Left lung (tissue), 14 donors: ENCODE measurements at places on chromosomes 2 and 18.

GRCh38 chr18:11884396-11885030 is 23.6 kb downstream of the MPPE1 start:
- no peak for DNase-seq

DNA sequence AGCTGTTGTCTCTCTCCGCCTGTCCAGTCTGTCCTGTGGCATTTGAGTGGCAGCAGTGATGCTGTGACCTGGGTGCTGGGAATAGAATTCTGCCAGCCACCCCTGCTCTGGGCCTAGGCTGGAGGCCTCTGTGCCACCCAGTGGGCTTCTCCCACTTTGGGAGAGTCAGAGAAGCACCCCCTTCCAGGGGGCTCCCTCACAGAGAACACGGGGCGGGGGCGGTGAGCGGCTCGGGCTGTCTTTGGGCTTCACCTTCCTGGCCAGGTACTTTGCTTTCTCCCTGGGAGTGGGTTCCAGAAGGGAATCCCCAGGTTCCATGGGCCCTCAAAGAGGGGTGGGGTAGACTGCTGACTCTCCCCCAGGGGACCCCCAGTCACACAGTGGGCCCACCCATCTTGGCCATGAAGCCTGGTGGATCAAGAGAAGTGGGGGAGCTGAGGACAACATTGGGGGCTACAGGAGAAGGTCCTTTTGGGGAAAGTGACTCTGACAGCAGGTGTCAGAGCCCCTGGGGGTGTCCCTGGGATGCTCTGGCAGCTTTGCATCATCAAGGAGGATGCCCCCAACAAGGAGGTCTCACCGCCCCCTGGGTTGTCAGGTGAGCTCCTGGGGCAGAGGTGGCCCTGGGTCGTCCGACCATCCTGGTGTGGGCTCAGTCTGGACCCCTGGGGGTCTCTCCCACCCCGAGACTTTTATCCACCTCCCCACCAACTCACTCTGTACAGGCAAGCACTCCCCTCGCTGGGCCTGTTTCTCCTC is 18.8 kb upstream of the BOK start:
- no peak for DNase-seq

- DNase-seq: no peak
Measured at GRCh38 chr2:189648846-189649509, 12.3 kb upstream of the ASNSD1 start.

- no peak for DNase-seq
Measured at GRCh38 chr18:23730857-23731256, 41.6 kb downstream of the LAMA3 start.

DNA sequence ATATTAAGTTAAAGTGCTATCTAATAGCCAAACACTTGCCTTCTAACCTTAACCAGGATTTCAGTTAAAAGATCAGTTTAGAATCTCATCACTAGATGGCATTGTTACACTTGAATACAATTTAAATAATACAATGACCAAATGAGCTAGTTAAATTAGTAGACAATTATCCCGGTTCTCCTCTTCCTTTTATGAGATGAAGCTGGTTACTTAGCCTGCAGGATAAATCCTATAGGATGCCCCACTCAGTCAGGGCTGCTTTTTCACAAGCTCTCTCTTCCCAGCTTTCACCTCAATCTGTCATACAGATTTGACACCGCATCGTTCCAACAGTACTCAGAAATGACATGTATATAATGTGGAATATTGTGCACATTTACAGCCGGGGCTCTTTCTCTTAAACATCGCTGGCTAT is 678.8 kb downstream of the KCNJ3 start:
- no peak for DNase-seq
